ENCODE measurements at places on chromosomes 13 and 19.

GRCh38 chr13:23789576-23790346, 99.4 kb downstream of the MIPEP start:
- DNase-seq, result no peak

DNA sequence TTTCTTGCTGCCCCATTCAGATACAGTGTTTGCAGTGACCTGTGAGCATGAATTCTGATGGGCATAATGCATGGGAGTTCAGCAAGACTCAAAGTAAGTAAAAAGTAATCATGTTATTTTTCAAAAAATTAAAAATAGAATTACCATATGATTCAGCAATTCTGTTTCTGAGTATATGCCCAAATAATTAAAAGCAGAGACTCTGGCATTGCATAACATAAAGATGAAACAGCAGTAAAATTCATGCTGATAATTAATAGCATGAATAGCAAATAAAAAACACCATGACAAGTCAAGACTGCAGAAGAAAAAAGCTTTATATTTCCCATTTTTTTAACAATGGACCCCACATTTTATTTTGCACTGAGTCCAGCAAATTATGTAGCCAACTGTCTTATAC, 21.3 kb downstream of the RNF6 start:
- no peak for DNase-seq

DNA sequence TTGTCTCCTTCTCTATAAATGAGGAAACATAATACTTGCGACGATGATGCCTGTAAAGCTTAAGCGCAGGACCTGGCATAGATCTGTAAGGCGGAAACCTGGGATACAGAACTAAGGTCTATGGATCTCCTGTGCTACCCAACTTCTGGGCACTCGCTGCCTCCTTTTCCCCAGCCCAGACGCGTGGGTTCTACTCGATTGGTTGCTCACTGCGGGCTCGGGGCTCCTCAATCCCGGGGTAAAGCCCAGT, 615 bp upstream of the PSMC4 start:
- DNase-seq, result no peak

- DNase-seq, result no peak
Observed at GRCh38 chr13:44879452-44880058, 109.7 kb downstream of the NUFIP1 start.

- DNase-seq, result no peak
Observed at GRCh38 chr19:55299991-55300390, 16.2 kb downstream of the BRSK1 start.

DNA sequence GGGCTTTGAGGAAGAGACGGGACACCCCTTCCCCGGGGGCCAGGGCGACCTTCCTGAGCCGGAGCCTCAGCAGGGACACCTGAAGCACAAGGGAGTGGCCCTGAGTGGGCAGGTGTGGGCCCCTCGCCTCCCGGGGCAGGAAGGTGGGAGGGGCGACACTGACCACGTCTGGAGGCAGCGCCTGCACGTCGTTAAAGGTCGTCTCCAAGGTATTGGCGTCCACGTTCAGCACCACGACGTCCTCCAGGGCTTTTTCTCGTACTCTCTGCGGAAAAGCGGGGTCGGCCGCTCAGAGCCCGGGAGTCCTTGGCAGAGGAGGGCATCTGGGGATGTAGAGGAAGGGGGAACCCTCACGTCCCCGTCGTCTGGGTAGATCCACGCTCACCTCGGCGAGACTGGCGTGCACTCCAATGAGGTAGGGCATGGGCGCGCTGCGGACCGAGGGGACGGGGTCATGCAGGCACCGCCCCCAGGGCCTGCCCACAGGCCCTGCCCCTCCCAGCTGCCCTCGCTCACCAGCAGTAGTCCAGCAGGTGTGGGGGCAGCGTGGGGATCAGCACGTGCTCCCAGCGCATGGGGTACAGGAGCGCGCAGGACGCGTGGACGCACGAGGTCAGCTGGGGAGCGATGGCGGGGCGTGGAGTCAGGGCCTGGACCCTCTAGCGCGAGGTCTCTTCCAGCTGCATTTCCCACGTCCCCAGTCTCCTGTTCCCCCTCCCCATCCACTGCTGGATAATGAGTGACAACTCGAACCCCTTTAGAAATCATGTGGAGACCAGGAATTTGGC, 6.1 kb downstream of the DENND1C start:
- no peak for DNase-seq

DNA sequence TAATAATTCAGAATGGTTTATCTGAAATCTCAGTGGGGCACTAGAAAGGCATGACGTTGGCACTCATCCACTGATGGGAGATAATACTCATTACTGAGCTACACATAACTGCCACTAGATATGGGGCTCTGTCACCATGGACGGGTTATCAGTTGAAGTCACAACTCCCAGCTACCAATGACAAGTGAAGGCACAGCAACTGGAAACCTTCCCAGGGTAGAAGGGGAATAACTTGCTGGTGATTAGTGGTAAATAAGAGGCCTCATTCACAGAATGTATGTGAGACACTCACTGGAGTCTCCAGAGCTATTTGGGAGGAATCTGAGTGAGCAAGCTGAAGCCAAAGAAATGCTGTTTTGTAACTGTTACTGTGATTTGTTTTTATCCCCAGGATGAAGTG, 249.6 kb downstream of the ENOX1 start:
- no peak for DNase-seq

- no peak for DNase-seq
Observed at GRCh38 chr19:46116121-46116520, 8.4 kb downstream of the IGFL3 start.

DNA sequence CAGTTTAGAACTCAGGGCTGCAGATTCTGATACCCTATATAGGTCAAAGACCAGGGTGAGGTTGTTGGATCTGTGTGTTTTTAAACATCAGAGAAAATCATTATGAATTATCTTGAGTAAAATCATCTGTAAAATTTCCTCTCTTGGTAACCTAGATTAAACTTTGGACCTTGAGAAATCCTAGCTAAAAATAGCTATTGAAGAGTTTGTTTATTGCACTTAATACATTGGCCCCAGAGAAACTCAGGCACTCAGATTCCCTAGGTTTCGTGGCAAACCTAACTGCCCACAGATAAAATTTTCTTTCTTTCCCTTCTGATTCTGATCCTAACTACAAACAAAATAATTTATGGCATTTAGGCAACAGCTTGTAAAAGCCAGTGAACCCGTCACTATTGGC, 102.3 kb downstream of the GPC6 start:
- no peak for DNase-seq

DNA sequence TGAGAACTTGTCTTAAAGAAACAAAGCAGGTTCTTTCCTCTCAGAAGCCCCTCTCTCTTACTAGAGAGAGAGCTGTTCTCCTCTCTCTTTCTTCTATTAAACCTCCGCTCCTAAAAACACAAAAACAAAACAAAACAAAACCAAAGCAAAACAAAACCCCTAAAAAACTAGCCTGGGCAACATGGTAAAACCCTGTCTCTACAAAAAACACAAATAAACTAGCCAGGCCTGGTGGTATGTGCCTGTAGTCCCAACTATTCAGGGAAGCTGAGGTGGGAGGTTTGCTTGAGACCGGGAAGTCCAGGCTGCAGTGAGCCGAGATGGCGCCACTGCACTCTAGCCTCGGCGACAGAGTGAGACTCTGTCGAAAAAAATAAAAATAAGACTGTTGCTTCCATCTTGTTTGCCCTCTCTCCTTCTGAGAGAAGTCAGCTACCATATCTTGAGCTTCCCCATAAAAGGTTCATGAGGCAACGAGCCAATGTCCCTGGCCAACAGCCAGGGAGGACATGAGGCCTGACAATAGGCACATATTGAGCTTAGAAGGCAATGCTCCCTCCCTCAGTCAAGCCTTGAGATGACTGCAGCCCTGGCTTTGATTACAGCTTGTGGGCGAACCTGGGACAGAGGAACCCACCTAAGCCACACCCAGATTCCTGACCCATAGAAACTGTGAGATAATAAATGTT, 17.5 kb upstream of the FLT3 start:
- DNase-seq, result no peak

GRCh38 chr13:27081893-27082679, 89.5 kb downstream of the USP12 start:
- no peak for DNase-seq

DNA sequence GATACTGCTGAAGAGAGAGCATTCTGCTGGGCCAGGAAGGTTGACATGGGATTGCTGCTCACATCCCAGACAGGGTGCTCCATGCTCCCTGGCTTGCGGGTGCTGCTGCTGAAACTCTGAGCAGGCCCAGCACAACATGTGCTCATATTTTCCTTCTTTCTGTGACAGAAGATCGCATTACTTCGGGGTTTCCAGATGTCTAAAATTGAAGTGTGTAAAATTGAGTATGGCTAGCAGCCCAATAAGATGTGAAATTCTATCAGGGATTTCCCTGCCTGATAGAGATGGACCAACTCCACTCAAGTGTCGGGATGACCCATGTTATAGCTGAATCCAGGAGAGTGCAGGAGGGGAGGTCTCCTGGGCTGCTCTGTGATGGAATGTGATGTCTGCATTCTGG, 55.6 kb upstream of the KL start:
- no peak for DNase-seq

- no peak for DNase-seq
Observed at GRCh38 chr13:85806553-85807175, 7.4 kb upstream of the SLITRK6 start.

- DNase-seq, result no peak
Observed at GRCh38 chr13:44759384-44760360, 183.5 kb upstream of the TSC22D1 start.
